Bronchial smooth muscle cell (primary cell): ENCODE measurements at places on chromosomes 12 and 14. TPM values are rescaled to one million over a fixed set of nuclear protein-coding genes. Genes with fewer than 3 reads are reported as not detected.

The ACTN1 gene
- 146 and 155 TPM in 2 replicates for total RNA-seq

The TAC3 gene
- not detected in 2 replicates for total RNA-seq

The APOLD1 gene
- 1.5 and 3.3 TPM in 2 replicates for total RNA-seq

The RAB5B gene
- 37.5 and 43.0 TPM in 2 replicates for total RNA-seq

The ADCY4 gene
- 1.4 and 9.3 TPM in 2 replicates for total RNA-seq

The ABCC9 gene
- total RNA-seq = 10.5 and 10.9 TPM in 2 replicates

The PLA2G1B gene
- 0.17 TPM in 1 of 2 replicates, not detected in the other for total RNA-seq

The KCNA5 gene
- total RNA-seq = not detected in 2 replicates

The TRIM9 gene
- total RNA-seq = under 0.01 and 0.94 TPM in 2 replicates

The SERPINA4 gene
- total RNA-seq = not detected in 2 replicates

The SLC24A4 gene
- total RNA-seq = under 0.01 TPM in 1 of 2 replicates, not detected in the other

The OTOGL gene
- 0.16 and 0.43 TPM in 2 replicates for total RNA-seq

The LIMA1 gene
- 93.8 and 124 TPM in 2 replicates for total RNA-seq

The CLEC6A gene
- total RNA-seq = not detected in 2 replicates

The TMPRSS12 gene
- total RNA-seq = not detected in 2 replicates

The PRB2 gene
- total RNA-seq = not detected in 2 replicates
